ENCODE measurements at places on chromosomes 3 and 15. TPM values are rescaled to one million over a fixed set of nuclear protein-coding genes. Genes with fewer than 3 reads are reported as not detected.
A peak's percentile ranks its signal among the peaks of the same experiment; 100 is the strongest.

GRCh38 chr3:60079076-60079475 lies 1029.3 kb upstream of the CFAP20DC start:
- DNase-seq = no peak

The ALDH1L1 gene
- polyA plus RNA-seq = not detected

The ZNF502 gene
- polyA plus RNA-seq = 4.2 TPM

- DNase-seq = no peak
Observed at GRCh38 chr15:93449798-93450197, 360.8 kb upstream of the RGMA start.

- peak; percentile 91 for DNase-seq
Observed at GRCh38 chr3:43866529-43867353, 176.0 kb downstream of the ABHD5 start.

The SLC51B gene
- 0.98 TPM for polyA plus RNA-seq

DNA sequence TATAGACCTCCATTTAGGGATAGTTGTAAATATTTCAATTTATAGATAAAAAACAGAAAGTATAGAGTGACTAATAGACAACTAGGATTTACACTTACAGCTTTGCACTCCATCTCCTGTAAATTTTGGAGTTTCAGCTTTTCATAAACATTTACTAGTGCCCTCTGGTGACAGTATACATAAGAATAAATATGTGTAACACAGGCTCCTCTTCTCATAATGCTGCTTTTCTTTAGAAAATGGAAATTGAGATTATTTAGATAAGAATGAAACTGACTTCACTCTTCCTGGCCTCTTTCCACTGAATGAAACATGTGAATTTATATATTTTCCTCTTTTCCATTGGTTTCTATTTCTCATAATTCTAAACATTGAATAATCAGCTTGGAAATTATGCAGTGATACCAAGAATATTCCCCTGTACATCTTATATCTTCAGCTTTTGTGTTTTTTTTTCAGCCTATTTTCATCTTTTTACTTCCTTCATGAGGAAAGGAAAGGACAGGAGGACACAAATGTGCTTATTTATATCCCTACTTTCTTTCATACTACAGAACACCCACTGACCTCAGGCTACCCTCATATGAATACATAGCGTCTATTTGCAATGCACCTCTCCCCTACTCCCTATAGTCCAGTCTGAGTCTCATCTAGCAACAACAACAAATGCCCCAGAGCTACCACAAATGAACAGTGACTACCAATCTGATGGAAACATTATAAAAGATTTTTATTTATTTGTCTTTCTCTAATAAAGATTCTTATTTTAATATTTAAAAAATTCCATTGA lies 103.1 kb upstream of the CCDC39 start:
- no peak for DNase-seq

DNA sequence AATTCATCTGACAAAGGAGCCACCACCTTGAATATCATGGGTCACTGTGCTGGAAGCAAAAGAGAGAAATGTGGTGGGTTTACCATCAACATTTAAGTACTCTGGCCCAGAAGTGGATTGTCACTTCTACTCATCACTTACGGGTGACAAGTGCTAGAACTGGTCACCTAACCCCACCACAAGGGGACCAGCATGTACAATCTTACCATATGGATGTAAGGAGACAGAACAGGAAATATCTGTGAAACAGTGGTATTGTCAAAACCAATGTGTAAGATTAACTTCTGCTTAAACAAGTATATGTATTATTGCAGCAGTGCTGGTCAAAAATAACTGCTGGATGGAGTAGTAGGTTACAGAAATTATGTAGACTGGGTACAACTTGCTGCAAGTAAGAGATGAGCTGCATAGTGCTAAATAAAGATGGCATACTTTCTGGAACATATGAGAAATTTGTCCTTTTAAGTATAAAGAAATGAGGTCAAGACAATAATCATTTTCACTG lies 171.8 kb downstream of the POTEB3 start:
- no peak for DNase-seq

The NMNAT3 gene
- polyA plus RNA-seq = 0.68 TPM

- DNase-seq = no peak
Observed at GRCh38 chr15:28921336-28921735, 35.6 kb downstream of the APBA2 start.

- no peak for DNase-seq
Observed at GRCh38 chr3:184575701-184576100, 14.1 kb downstream of the EPHB3 start.

DNA sequence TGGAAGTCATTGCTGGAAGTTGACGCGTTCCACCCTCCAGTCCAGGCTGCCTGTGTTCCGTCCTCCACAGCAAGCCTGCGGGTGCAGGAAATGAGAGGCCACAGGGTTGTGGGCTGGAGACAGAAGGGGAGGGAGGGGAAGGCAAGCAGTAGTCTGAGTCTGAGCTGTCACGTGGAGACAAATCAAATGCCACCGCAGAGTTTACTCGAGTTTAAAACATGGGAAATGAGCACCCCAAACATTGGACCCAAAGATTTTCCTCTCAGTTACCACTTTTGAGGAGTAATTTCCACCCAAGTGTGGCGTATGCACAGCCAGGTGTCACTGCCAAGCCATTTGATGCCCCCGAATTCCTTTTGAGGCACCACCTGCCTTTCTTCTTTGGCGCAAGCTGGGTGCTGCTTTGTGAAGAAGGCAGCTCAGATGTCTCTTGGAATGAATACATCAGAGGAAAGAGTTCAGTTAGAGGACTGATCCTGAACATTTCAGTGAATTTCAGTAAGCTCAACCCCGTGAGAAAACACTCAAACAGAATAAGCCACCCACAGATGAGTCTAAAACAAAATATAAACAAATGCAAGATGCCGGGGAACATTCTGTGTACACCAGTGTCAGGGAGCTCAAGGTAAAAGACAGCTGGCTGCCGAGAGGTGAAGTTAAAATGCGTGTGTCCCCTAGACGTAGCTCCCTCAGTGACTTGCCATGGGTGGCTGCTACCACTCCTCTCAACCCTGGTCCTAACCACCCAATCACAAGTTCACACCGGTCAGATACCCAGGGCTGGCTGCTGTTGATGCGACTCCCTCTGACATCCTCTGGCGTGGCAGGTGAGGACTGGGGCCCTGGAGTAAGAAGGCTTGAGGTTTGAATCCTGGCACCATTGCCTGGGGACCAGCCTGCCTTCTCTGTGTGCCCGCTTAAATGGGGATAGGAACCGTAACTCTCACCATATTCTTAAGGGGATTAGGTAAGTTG lies 203.8 kb downstream of the UACA start:
- DNase-seq = peak; percentile 45

- no peak for DNase-seq
Observed at GRCh38 chr3:138460536-138461205, 26.3 kb downstream of the ESYT3 start.
